ENCODE measurements at places on chromosomes 4 and X. TPM values are rescaled to one million over a fixed set of nuclear protein-coding genes. Genes with fewer than 3 reads are reported as not detected.

TTC29 gene
- total RNA-seq = not detected

MAP3K15 gene
- 0.32 TPM for total RNA-seq

DNA sequence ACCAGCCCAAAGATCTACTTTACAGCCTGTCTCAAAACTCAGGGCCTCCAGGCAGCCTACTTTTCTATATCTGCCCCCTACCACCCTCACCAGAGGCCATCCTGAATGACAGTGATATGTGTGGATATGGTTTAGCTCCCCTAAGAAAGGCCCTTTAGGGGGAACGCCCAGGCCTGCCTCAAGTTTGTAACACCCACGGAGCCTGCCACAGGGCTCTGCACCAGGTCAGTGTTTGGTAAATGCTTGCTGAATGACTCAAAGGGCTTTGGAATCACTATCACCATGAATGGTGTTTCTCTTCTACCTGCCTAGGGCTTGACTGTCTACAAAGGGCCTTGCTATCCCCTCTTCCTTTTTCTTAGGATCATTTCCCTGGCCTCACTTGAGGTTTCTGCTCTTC lies 11.3 kb upstream of the LONRF3 start:
- no peak for DNase-seq

DNA sequence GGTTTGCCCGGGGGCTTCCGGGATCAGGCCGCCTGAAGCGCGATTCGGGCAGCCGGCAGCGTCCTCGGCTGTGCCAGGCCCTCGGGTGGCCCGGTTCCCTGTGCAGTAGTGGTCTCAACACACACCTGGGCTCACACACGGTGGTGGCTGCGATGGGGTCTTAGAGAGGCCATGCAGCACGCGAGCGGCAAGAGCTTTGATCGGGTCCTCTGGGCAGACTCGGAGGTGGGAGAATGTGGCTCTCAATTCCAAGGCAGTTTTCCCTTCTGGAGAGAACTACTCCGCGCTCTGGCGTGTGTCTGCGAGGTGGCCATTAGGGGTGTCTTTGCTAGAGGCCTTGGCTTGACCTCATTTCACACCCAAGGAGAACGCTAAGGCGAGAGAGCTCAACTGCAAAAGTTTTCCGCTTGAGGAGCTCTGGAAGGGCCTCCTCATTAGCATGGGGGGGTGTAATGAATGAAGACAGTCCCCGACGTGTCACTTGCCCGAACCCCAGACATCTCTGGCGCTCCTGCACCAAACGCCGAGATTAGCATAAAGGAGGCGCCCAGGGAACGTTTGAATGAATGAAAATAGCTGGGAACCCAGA lies 771 bp upstream of the RBPJ start:
- no peak for DNase-seq

DNA sequence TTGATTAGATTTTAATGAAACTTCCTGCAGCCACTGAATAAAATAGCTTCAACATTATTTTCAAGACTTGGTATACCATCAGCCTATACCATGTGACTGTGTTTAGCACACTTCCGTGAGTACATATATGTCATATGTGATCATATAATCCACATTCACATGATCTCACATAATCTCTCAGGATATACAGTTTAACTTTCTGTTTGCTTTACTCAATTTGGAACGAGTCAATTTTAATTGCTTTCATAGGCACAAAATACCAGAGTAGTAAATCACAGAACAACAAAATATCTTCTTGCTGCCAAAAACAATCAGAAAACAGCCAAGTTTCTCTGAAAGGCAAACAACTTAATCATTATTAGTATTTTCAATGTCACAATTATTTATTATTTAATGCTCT lies 731.1 kb upstream of the DIAPH2 start:
- DNase-seq = no peak

- no peak for DNase-seq
These were observed 363.6 kb upstream of the FAM241A start for GRCh38 chr4:111781611-111782010.

DNA sequence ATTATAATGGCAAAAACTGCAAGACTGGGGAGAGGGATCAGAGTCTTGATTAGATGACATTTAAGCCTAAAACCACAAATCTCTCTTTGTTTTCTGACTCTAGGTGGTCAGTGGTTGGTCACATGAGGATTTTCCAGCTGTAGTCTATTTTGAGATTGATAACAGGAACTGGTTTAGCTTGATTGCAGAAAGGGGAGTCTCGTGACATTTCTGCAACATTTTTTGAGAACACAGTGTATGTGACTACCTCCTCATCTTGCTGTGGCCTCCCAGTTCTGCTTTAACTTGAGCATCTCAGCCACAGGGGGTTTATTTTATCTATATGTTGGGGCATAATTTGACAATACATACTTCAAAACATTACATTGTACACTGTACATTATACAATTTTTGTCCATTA lies 726.4 kb upstream of the MAGEB2 start:
- DNase-seq = no peak

- DNase-seq = no peak
These were observed 56.7 kb upstream of the ENPP6 start for GRCh38 chr4:184274286-184274951.

- no peak for DNase-seq
These were observed 9.2 kb downstream of the NDUFA1 start for GRCh38 chrX:119880552-119881437.

DNA sequence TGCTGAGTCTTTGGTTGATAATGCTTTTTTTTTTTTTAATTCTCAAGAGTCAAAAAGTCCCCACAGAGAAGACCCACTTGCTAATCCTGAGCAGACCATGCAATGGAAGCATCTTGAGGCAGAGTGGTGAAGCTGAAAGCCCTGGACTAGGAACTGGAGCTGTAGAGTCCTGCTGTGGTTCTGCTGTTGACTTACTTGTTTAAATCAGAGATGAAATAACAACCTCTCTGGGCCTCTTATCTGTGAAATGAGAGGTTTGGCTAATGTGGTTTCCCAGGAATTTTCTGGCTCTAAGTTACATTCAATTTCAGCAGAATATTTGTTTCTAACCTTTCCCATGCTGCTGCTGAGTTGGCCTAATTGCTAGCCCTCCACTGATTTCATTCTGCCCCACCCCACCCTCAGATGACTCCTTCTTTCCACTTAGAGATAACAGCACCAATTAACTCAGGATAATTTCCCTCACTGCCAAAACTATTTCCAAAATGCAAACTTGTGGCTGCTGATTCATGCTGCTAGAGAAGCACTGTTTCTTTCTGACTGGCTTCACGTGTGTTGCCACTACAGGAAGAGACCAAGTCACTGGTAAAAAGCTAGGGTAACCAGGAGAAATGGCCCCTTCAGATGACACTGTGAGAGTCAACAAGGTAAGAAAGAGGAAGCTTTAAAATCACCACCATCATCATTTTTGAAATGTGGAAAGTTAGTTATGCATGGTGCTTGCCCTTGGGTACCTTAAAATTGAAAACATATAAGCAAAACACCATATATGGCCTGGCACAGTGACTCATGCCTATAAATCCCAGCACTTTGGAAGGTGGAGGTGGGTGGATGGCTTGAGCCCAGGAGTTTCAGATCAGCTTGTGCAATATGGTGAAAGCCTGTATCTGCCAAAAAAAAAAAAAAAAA lies 326.4 kb downstream of the DCHS2 start:
- no peak for DNase-seq

DNA sequence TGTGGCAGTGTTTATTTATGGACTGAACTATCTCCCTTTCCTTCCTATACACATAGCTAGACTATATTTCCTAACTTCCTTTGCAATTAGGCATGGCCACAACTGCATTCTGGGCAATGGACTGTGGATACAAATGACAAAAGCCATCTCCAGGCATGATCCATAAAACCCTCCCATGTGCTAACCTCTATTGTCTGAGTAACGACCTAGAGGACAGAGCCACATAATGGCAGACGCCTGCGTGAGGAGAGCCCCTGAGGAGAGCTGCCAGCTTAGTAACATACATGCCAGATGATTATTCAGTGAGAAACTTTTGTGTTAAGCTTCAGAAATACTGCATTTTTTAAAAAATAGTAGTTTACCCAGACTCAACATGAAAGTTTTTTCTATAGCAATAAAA lies 142.9 kb downstream of the ADGRA3 start:
- DNase-seq = no peak

DNA sequence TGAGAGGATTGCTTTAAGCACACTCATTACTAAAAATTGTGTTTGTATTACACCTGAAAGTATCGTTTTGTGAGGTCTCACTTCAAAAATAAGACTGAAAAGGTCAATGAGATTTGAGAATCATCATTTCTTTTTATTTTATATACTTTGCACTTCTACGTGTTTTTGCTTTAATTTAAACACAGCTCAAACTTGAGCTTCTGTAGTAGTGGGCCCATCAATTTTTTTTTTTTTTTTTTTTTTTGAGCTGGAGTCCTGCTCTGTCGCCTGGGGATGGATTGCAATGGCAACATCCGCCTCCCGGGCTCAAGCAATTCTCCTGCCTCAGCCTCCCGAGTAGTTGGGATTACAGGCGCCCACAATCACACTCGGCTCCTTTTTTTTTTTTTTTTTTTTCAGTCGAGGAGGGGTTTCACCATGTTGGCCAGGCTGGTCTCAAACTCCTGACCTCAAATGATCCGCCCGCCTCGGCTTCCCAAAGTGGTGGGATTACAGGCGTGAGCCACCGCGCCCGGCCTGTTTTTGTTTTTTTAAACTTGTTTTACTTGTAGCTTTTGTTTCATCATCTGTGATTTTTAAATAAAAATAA lies 1.5 kb downstream of the GSTCD start:
- no peak for DNase-seq

DNA sequence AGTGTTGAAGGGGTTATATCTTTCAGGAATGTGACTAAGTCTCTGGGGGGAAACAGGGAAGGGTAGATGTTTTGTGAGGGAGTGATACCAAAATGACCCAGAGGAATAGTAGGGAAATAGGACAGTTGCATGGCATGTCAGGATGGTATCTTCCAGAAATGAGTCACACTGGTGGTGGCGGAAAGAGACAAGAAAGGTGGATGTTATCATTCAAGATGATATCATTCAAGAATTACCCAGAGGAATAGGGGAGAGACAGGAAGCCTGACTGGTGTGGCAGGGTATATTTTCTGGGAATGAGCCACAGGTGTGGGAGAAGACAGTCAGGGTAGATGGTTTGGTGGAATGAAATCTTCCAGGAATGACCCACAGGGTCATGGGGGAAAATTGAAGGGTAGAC lies 61.1 kb downstream of the MAOA start:
- DNase-seq = no peak

Measured in pancreas (tissue), 10 donors.